ENCODE measurements at places on chromosomes 7 and 10. TPM values are rescaled to one million over a fixed set of nuclear protein-coding genes. Genes with fewer than 3 reads are reported as not detected.

Gene HGF
- 0.23 TPM for total RNA-seq

Gene ADCY1
- total RNA-seq = not detected

Gene HOXA10
- not detected for total RNA-seq

Gene PRR15
- not detected for total RNA-seq

Gene SLC29A4
- 0.05 TPM for total RNA-seq

Gene NPSR1
- not detected for total RNA-seq

Gene DNAH11
- 0.19 TPM for total RNA-seq

Gene INHBA
- not detected for total RNA-seq

Gene SLC13A4
- total RNA-seq = not detected

Gene PIP
- total RNA-seq = not detected

Gene TRIM50
- not detected for total RNA-seq

Gene C10orf67
- total RNA-seq = not detected

Gene CUX1
- 61.4 TPM for total RNA-seq

Gene CALHM3
- total RNA-seq = not detected

Gene GIMAP2
- 238 TPM for total RNA-seq

Gene NUDT1
- 17.1 TPM for total RNA-seq

Gene ZNF736
- total RNA-seq = 55.4 TPM

Gene MOGAT3
- not detected for total RNA-seq

Gene RPP30
- total RNA-seq = 35.4 TPM

Gene CRHR2
- total RNA-seq = not detected

Gene ASB4
- total RNA-seq = not detected

Measured in naive thymus-derived CD8-positive, alpha-beta T cell (primary cell).